ENCODE measurements at places on chromosomes 3 and 15.

GRCh38 chr15:58440158-58440910, 8.5 kb downstream of the LIPC start:
- DNase-seq: no peak

DNA sequence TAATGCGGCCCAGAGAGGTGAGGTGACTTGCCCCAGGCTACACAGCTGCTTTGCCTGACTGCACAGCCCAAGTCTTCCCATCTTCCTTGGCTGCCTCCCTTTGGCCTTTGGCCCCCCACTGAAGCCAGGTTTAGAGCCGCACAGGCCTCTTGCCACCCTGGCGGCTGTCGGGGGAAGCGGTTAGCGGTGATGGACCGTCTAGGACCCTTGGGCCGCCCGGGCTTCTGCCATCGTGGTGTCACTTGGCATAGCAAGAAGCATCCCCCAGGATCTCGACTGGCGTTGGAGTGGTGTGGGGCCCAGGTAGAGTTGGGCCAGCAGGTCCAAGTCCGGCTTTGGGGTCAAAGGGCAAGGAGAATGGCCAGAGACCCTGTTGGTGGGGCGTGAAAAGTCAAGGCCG, 61.0 kb downstream of the LINGO1 start:
- no peak for DNase-seq

GRCh38 chr15:92502930-92503857, 109.5 kb downstream of the ST8SIA2 start:
- DNase-seq: no peak

DNA sequence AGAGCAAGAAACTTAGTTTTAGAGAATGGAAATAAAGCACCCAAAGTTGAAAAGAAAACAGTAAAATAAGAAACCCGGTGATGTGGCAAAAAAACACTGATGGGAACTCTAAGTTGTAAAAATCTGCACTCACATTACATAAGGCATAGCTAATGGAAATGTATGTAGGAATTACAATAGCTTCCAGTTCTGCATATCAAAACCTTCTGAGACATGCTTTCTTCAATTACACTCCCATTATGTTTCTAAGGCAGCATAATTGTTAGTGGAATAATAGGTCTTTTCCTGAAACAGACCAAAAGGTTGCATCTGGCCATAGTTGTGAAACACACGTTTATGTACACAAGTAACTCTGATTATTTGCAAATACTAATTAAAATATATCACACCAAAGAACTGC, 41.4 kb downstream of the SLC30A4 start:
- no peak for DNase-seq

DNA sequence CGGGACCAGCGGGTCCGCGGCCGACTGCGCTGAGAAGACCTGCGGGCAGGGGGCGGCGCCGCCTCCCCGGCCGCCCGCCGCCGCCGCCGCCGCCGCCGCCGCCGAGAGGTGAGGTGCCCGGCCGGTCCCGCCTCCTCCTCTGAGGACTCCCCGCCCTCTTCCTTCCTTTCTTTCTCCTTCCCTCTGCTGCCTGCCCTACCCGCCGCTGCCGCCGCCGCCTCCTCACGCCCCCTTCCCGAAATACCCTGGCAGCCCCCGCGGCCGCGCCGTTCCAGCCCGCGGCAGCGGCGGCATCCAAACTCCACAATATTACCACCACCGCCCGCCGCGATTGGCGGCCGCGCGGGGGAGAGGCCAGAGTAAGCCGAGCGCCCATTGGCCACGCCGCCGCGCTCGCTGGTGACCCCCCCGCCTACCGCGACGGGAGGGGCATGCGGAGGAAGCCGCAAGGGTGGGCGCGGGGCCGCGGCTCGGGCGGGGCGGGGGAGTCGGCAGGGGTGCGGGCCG, 61.8 kb upstream of the ANKRD28 start:
- peak; percentile 61 for DNase-seq

GRCh38 chr3:197734667-197735318, 1.9 kb downstream of the RUBCN start:
- no peak for DNase-seq

GRCh38 chr3:150319900-150320299, 88.2 kb upstream of the TSC22D2 start:
- DNase-seq: peak; percentile 87

DNA sequence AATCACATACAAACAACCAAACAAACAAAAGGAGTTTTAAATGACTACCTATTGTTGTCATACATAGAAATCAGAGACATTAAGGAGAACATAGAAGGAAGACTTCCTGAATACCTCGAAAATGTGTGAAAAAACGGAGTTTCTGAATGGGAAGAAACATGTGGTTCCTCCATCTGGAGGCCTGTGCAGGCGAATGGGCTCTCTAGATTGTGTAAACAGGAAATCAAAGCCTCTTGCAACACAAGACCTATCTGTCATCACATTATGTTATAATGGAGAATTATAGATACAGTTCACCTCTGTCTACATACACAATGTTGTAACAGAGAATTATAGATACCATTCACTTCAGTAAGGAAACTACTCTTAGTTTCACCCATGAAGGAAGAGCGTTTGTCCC, 44.1 kb downstream of the RUBCN start:
- peak; percentile 22 for DNase-seq
